Midbrain (tissue), 1 donor: ENCODE measurements at places on chromosomes 11 and 22.

DNA sequence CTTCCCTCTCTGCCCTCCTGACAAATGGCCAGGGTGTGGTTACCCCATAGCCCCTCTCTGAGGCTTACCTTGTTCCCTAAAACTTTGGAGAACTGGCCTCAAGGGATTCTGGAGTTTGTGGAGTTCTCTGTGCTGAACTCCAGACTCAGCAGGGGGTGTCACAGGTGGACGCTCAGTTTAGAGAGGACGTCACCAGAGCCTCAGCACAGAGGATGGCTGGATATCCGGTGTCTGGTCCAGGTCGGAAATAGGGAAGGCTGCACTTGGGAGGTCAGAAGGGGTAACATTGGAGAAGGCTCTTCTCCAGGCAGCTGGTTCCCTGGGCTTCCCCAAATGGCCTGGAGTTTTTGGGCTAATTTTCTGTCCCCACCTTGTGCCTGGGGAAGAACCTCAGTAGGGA, 64.2 kb downstream of the ADAMTS15 start:
- DNase-seq = no peak

DNA sequence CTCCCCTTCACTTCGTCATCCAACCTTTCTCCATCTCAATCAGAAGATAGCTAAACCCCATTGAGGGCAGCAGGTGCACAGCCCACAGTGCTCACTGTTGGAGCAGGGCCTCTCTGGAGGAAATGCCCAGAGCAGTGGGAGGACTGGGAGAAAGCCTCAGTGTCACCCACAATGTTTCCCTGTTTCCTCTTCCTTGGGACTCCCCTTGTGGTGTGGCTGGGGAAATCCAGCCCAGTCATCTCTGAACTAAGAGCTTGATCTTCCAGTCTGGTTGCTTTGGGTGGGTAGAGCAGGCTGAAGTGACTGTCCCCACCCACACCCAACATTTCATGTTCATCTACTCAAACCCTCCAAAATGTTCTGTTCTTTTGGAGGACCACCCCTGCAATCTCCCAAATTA, 29.8 kb upstream of the EED start:
- no peak for DNase-seq

- no peak for DNase-seq
These were observed 112.8 kb downstream of the FBXO7 start for GRCh38 chr22:32587449-32587848.

- no peak for DNase-seq
These were observed 89.1 kb upstream of the RTL6 start for GRCh38 chr22:44586999-44587736.

- peak; percentile 49 for DNase-seq
These were observed 6.3 kb upstream of the KCNJ5 start for GRCh38 chr11:128884703-128885338.

- DNase-seq = no peak
These were observed 108.1 kb downstream of the TSPAN18 start for GRCh38 chr11:44834846-44835245.

DNA sequence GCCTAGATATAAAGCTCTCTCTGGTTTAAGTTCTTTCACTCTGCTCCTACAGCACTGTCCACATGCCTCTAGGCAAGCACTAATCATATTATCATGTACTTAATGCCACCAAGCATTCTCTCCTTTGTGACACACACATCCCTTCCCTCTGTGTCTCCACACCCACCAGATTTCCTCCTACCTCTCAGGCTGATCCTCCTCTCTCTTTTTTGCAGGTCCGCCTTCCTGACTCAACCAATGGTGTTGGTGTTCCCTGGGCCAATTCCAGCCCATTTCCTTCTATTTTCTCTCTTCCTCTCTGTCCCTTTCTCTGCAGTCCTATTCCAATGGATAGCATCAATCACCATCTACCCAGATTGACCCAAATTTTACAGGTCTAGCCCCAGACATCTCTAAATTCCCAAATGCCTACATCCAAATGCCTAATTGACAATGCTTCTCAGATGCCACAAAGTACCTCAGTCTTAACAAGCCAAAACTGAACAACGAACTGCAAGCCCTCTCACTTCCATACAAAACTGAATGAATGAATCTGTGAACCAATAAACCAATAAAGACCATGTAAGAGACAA, 504 bp upstream of the ZNF215 start:
- DNase-seq = no peak
